ENCODE measurements at places on chromosomes 16 and 17.
A peak's percentile ranks its signal among the peaks of the same experiment; 100 is the strongest.

- no peak for DNase-seq
Measured at GRCh38 chr16:75320435-75320834, 69.0 kb upstream of the BCAR1 start.

GRCh38 chr16:79347277-79347676 is 253.3 kb downstream of the MAF start:
- no peak for DNase-seq

DNA sequence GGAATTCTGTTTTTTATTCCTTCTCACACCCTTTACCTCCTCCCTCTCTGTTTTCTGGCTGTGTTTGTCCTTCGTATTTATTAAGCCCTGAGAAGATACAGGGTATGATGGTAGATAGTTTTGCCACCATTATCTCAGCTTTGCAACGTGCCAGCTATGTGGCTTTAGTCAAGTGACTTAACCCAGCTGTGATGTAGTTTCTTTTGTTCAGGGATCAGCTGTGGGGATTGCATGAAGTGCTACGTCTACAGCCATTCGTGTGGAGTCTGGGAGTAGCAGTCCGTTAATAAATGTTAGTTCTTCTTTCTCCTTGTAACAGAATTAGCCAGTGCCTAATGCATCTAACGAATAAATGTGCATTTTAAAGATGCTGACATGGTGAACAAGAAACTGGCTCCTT is 128.4 kb downstream of the HAPSTR1 start:
- DNase-seq, result no peak

- peak; percentile 34 for DNase-seq
Measured at GRCh38 chr17:83080858-83081683, 1.7 kb downstream of the METRNL start.

GRCh38 chr17:7944326-7944725 is 12.3 kb downstream of the CNTROB start:
- no peak for DNase-seq

GRCh38 chr16:27801289-27801945 is 251.5 kb downstream of the KATNIP start:
- no peak for DNase-seq

GRCh38 chr17:70829876-70830275 is 660.5 kb downstream of the KCNJ2 start:
- no peak for DNase-seq
